ELF-1 (cell line): ENCODE measurements at places on chromosomes 7 and 10.

DNA sequence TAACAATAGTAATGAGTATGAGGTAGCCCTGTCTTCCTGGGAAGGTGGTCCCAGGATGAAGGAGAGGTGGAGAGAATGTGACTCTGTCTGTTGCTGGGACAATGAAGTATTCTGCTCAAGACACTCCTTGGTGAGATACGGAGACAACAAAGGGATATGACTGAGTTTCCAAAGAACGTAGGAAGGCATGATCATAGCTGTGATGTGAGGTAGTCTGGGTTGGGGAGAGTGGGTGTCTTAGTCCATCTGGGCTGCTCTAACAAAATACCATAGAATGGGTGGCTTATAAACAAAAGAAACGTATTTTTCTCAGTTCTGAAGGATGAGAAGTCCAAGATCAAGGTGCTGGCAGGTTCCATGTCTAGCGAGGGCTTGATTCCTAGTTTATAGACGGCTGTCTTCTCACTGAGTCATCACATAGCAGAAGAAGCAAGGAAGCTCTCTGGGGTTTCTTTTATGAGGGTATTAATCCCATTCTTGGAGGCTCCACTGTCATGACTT is 84.9 kb upstream of the RHOBTB1 start:
- no peak for DNase-seq

DNA sequence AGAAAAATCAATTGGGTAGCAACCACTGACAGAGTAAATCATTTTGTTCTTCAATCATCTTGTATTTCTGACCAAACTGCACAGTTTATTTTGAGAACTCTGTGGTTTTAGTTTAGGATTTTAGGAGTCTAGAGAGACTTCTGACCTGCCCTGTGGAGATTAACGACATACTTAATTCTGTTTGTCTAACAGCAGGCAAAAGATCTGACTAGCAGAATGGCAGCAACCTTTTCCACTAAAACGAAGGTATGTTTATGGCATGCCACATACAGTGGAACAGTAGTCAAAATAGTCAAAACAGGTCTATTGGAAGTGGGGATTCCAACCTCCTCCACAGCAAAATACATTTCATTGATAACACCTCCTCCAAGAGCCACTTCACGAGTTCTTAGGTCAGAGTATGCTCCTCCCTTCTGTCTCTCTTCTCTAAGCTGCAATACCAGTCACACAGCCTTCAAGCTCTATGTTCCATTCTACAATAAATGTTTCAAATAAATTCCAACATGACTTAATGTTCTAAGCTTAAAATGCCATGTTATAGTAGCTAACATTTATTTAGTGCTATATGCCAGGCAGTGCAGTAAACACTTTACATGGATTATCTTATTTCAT is 34.4 kb downstream of the NRCAM start:
- DNase-seq = no peak

DNA sequence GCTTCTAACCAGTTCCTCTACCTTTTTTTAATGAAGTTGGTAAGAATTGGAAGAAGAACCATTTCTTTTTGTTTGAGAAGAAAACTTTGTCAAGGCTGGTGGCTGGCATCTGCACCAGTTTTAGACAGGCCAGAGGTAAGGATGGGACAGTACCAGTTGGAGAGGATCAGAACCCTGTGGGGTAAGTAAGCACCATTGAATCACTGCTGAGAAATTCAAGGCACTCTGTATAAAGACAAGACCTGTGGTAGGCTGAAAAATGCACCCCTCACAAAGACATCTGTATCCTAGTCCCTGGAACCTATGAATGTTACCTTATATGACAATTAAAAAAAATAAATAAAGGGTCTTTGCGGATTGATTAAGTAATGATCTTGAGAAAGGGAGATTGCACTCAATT is 166.7 kb upstream of the NRP1 start:
- no peak for DNase-seq

DNA sequence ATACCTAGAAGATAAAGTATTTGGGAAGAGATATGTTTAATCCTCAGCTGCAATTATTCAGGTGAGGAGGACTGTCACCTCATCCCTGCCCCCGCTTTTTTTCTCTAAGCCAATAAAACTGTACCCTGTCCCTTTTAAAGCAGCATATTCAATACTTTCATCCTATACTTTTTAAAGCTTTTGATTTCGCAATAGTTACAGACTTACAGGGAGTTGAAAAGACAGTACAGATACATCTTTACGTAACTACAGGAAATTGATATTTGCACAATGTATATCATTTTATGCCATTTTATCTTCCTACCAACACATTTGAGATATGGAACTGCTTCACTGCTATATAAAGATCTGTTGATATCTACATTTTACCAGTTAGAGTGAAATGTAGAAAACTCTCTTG is 47.6 kb downstream of the STK17A start:
- DNase-seq = no peak

GRCh38 chr7:94289071-94289470 is 105.6 kb upstream of the COL1A2 start:
- DNase-seq = peak; percentile 87

GRCh38 chr7:158988996-158989395 is 132.6 kb downstream of the DYNC2I1 start:
- no peak for DNase-seq

DNA sequence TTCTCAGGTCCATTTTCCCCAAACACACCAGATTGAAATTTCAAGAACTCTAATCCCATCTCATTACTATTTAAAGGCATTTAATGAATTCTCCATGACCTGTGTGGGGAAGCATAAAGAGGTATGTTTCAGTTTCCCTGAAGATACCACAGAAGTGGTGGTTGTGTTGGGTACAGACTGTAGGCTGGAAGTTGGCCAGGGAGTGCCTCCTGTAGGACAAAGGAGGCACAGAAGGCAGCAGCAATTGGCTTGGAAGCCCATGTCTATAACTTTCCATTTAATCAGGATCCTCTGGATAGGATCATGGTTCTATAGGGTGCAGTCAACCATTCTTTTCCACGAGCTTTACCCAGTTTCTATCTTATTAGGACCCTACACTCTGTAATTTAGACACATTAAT is 8.6 kb upstream of the BET1 start:
- DNase-seq = no peak

GRCh38 chr10:88800152-88801125 is 2.1 kb upstream of the LIPM start:
- DNase-seq = no peak

- DNase-seq = no peak
Observed at GRCh38 chr7:36039243-36039642, 113.8 kb upstream of the EEPD1 start.

DNA sequence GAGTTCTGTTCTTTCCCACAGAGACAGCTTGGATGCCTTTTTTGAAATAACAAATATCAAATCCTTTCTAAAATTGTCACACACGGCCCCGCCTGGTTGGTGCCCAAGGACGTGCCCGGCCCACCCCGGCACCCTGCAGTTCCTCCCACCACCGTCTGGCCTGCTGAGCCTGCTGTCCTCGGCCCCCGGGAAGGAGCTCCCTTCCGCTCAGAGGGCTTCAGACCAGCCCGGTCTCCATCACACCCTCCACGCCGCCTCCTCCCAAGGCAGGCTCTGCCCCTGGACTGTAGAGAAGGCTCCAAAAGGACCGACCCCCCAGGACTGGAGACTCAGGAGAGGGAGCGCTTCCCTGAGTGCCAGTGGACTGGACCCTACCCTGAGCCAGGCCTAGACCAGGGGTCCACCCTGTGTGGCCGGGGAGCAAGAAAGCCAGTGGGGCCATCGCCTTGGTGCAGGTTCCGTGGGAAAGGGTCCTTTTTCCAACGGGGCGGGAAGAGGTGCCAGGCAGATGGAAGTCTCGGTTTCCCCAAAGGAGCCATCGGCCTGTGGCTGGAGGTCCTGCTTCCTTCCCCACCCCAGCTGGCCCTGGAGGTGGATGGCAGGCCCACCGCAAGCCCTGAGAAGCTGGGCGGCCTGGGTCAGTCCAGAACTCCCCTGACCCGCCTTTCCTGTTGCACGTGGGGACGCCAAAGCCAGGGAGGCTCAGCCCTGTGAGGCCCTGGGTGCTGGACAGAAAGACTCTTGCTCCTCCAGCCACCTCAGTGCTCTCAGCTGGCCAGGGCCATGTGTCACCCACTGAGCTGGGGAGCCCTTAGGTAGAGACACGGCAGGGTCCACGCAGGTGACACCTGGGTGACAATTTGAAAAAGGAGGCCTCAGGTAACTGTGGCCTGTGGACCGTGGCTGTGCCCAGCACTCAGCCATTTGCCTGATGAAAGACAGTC is 69.8 kb downstream of the PWWP2B start:
- no peak for DNase-seq

- no peak for DNase-seq
Observed at GRCh38 chr7:141317033-141317585, 234.1 kb upstream of the AGK start.

DNA sequence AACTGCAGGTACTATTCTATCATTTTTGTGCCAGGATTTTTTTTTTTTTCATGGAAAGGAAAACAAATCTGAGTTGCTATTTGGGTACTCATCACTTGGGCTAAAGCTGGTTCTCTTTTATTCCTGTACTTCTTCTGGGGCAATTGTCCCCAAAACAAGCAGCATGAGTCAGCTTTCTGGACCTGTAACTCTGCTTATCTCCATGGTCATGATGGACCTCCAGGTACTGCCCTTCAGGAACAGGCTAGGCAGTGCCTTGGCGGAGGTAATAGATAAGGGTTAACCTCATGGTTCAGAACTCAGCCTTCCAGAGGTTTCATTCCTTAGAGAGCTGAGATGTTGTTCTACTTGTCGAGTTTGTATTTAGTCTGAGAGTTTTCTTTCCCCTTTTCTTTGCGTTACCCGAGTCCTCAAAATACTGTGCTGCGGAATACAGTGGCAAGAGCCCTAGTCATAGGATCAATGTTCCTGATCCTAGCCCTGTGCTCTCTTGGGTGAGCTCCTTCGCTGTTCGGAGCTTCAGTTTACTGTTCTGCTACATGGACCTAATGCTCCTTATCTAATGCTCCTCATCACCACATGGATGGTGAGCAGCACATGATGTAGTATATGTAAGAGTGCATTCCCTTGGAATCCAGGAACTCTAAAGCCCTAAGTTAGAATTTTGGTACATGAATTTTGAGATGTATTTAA is 74.6 kb downstream of the LRGUK start:
- DNase-seq = no peak

DNA sequence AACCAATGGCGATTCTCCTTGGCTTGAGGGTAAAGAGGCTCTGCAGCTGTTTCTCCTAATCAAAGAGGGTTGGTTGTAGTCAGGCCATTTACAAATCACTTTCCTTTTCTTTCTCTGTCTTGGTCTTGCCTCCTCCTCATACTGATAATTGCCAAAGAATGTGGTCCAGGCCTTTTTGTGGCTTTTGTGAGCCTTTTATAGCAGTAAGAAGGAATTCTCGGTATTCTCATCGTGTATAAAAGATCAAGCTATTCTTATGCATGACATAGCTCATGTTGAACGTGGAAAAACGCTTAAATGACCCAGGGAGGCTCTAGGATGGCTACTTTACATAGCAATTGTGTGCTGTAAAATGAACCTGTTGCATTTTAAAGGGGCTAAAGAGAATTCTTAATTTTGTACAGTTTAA is 62.6 kb downstream of the RBM20 start:
- DNase-seq = peak; percentile 63

DNA sequence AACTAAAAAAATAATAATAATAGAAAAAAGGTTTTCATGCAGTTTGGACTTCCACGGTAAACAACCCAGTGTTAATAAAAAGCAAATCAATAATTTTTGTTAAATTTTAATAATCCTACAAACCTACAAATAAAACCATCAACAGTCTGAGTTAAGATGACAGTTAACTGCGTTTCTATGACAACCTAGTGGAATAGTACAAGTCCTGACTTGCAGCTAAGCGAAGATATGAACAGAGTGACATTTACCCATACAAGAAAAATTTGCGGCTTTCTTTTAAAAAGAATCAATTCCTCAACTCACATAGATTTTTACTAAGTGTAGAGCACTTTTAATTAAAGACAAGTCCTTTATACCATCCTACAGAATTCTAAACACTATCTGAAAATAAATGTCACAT is 35.6 kb downstream of the VPS41 start:
- DNase-seq = no peak

DNA sequence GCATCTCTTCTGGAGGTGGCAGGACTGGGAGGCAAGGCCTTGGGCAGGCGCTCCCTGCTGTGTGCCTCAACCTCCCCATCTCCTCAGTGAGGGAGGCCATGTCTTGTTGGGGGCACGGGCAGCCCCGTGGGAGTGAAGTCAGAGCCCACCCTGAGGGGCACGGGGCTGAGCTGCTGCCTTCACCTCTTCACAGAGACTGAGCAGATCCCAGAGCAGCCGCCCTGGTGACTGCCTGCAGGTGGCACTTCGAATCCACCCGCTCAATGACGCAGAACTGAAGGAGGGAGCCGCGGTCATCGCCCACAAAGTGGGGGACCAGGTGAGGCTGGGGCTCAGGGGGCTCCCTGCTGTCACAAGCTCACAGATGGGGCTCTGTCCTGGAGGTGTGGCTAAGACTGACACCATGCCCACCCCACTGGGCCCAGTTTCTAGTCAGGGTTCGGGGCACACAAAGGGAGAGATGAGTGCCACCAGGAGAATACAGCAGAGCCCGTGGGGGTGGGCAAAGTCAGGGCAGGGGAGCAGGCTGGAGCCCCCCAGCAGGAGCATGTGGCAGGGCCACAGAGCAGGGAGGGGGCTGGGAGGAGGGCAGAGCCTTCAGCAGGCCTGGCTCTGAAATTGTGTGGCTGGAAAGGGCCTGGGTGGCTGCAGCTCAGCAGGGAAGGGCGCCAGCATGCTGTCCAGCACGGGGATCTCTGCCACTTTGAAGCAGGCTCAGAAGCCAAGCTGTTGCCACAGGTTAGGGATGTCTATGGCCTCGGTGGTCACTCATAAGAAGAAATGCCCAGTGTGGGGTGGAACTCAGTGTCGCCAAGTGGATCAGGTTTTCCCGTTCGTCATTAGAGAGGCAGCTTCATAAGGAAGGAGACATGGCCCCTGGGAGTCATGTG is 18.8 kb upstream of the CHST12 start:
- DNase-seq = no peak

- peak; percentile 97 for DNase-seq
Observed at GRCh38 chr7:65269150-65269856, 104.4 kb upstream of the ZNF92 start.

DNA sequence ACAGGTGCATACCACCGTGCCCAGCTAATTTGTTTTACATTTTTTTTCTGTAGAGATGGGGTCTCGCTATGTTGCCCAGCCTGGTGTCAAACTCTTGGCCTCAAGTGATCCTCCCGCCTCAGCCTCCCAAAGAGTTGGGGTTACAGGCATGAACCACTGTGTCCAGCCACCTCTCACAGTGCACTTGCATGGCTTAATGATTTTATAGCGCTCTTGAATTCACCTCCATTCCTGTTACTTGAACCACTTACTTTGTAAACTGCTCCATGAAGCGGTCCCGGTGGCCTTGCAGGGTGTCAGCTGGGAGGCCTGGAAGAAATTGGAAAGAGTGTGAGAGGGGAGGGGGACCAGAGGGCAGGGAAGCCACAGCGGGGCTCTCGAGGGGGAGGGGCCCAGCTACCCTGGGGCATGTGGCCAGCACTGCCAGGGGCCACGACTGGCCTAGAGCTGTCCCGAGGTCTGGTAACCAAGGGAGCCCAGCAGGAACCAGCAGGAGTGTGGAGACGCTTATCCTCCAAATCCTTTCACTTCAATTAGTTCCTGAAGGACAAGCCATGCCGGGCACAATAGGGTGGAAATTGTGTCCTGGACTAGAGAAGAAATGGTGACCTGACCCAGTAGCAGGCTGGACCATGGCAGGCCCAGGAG is 76.0 kb downstream of the SPDYE5 start:
- DNase-seq = peak; percentile 8

- DNase-seq = no peak
Observed at GRCh38 chr7:14275356-14275755, 285.9 kb upstream of the ETV1 start.
